ENCODE measurements at places on chromosomes 4 and X.

GRCh38 chr4:11440481-11441193 lies 11.9 kb upstream of the HS3ST1 start:
- no peak for DNase-seq

DNA sequence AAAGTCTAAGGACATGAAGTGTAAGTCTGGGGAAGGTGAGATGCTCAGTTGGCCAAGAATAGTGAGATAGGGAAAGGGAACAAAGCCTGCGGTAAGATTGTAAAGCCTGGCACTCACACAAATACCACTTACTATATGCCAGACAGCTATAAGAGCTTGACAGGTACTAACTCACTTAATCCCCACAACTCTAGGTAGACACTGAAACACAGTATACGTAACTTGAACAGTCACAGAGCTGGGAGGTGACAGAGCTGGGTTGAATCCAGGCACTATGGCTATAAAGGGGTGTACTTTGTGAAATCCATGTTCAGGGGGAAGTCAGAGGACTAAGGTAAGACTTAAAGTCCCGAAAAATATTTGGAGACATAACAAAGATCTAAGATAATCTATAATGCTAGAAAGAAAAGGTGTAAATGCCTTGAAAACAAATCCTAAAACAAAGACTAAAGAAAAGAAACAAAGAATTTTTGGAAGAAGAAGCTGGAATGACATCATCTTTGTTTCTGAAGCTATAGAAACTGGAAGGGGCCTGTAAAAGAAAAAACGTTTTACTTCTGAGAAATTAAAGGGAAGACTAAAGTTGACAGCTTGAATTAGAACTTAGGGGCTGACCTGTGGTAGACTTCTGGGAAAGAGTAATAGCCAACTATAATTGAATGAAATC lies 172.5 kb downstream of the PPP3CA start:
- DNase-seq, result no peak

DNA sequence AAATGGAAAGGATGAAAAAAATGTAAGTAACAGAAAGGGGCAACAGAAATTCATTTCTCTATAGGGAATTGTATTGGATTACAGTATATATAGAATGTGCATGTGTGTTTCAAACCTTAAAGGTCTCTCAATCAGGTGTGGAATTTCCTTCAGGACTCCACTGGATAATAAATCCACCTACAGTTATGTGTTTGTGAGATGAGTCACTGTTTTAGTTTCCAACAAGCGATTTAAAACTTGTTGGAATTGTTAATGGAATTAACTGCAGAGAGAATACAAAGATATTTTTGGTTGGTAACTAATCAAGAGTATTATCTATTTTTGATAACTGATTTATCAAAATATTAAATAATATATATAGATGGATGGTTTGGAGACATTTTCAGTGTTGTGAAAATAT lies 32.8 kb downstream of the CEP44 start:
- no peak for DNase-seq

DNA sequence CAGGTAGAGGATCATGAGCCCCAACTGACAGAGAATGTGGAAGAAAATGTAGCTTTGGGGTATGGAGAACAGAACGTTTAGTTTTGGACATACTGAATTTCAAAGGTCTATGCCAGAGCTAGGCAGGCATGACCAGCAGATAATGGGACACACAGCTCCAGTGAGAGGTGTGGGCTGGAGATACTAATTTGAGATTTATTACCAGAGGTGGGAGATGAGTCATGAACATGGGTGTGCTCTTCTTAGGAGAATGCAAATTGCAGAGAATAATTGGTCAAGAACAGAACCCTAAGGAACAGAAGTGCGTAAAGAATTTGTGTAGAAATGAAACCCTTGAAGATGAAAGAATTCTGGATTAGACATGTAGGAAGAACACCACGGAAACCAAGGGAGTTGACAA lies 125.2 kb downstream of the PACRGL start:
- no peak for DNase-seq

GRCh38 chr4:55866973-55867574 lies 13.6 kb downstream of the EXOC1 start:
- DNase-seq, result no peak

DNA sequence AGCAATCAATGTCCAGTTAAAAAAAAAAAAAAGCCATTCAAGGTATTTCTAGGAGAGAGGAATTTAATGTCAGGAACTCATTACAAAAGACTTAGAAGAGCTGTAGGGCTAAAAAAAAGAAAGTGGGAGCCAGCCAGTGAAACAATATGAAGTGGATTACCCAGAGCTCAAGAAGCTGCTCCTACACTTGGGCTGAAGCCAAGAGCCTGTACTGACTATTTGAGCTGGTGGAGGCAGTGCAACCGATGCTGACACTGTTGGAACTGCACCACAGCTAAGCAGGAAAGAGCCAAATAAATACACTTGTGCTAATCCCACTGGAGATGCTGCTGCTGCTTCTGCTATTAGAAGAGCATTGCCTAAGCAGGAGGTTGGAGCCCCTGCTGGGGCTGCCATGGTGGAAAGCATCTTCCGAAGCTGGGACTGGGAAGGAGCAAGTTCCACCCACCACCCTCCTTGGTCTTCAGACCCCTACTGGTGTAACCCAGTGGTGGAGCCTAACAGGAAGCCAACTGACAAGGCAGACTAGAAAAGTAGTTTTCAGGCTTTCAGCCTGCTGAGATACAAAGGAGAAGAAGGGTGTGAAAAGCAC lies 65.4 kb downstream of the CXXC4 start:
- no peak for DNase-seq

- DNase-seq, result no peak
Observed at GRCh38 chr4:18691431-18692200, 670.1 kb upstream of the LCORL start.

DNA sequence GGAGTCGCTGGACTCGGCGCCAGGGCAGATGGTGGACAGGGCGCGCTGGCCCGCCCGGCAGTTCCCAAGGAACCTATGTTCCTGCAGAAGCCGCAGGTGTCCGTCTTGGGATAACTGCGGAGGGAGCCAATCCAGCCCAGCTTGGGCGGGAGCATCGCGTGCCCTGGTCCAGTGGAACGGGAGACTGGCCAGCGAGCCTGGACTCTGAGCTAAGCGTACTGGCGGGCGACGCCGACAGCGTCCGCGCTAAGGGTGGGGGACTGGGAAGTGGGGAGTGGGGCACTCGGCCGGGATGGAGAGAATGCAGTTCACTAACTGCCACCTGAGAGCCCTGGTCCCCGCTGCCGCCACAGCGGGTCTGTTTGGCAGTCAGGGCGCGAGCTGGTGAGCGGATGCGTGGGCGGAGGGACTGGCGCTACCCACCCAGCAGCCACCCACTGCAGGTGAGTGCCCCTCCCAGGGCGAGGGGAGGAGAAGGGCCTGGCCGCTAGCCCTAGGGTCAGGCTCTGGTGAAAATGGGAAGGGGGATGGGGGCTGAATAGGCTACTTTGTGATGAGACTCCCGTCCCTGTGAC lies 1.3 kb upstream of the MAMLD1 start:
- DNase-seq, result peak; percentile 20

DNA sequence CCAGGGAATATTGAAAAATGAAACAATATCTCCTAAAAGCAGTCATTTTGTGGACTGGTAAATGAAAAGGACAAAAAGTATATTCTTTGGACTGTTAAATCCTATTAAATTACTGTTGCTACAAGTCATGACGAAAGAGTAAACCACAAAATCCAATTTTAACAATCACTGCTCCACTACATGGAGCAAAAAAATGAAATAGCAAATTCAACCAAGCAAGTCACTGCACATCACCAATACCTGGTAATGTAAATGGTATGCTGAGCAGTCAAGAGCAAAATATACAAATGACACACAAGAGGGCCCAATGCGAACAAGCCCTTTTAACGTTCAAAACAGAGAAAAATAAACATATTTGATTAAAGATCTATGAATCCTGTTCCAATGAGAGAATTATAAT lies 126.2 kb downstream of the KLHL13 start:
- no peak for DNase-seq

- DNase-seq, result no peak
Observed at GRCh38 chrX:4550018-4550417, 836.6 kb upstream of the PRKX start.

DNA sequence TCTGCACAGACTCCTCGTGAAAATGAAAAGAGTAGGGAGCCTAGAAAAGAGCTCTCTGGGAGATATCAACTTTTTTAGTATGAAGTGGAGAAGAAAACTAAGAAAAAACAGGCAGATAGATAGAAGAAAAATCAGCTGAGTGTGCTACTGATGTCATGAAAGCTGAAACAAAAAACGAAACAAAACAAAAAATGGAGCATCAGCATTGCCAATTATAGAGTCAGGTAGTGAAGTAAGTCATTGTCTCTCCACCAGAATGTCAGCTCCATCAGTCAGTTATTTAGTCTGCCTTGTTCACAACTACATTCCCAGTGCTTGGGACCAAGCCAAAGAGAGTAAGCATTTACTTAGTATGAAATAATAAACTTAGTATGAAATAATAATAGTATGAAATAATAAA lies 595.1 kb downstream of the STPG2 start:
- DNase-seq, result no peak

- DNase-seq, result no peak
Observed at GRCh38 chr4:176767183-176767582, 25.5 kb downstream of the VEGFC start.

GRCh38 chr4:111475001-111475400 lies 670.3 kb upstream of the FAM241A start:
- DNase-seq, result no peak

DNA sequence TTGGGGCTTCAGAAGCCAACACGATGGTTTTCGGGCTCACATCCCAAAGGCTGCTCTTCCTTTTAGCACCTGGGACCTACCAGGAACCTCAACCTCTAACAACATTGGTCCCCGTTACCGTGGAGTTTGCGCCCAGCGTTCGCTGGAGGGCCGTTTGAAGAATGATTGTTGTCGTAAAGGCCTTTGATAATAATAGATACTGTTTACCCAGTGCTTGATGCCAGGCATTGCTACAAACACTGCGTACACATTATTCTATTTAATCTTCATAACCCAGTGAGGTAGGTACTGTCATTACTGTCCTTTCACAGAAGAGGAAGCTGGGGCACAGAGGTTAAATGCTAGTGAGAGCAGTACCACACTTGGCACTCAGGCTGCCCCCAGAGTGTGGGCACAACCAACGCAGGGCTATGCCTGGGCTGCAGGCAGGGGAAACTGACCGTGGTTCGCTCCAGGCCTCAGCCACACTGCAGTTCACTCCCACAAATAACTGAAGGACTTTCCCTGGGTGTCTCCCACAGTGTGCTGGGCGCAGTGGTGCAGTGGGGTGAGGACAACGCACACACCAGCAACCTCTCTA lies 1.0 kb upstream of the ACSL1 start:
- no peak for DNase-seq

DNA sequence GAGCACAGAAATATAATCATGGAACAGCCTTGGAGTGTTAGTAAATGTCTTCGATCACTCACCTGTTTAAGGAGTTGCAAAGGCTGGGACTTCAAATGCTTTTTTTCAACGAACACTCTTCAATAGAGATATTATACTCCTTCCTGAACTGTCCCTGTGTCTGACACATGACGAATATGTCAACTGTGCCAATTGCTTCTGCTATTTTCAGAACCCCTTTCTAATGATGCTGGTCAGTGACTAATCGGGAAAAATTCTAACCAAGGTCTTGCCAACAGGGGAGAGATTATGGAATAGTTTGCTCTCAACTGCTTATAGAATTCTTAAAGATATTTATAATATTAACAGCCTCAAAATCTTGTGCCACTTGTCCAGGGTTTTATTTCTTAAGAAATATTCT lies 8.5 kb upstream of the KLHL34 start:
- DNase-seq, result no peak

GRCh38 chrX:154793084-154793795 lies 12.0 kb downstream of the MPP1 start:
- DNase-seq, result no peak

GRCh38 chrX:16722481-16722880 lies 3.1 kb downstream of the SYAP1 start:
- no peak for DNase-seq

DNA sequence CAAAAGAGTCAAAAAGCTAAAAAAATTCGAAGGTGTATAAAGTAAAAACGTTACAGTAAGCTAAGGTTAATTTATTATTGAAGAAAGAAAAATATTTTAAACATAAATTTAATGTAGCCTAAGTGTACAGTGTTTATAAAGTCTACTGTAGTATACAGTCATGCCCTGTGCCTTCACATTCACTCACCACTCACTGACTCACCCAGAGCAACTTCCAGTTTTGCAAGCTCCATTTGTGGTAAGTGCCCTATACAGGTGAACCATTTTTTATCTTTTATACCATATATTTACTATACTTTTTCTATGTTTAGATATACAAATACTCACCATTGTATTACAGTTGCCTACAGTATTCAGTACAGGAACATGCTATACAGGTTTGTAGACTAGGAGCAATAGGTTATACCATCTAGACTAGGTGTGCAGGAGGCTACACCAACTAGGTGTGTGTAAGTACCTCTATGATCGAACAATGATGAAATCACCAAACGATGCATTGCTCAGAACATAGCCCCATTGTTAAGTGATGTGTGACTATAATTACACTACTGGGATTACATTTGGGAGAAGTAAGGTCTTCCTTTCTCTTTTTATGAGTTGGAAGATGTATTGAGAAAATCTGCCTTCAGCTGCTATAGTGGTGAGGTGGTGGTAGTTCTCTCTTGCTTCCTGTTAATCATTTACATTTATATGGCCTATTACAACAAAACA lies 27.2 kb downstream of the TMSB4X start:
- no peak for DNase-seq

- no peak for DNase-seq
Observed at GRCh38 chr4:84809946-84810345, 156.5 kb downstream of the WDFY3 start.

DNA sequence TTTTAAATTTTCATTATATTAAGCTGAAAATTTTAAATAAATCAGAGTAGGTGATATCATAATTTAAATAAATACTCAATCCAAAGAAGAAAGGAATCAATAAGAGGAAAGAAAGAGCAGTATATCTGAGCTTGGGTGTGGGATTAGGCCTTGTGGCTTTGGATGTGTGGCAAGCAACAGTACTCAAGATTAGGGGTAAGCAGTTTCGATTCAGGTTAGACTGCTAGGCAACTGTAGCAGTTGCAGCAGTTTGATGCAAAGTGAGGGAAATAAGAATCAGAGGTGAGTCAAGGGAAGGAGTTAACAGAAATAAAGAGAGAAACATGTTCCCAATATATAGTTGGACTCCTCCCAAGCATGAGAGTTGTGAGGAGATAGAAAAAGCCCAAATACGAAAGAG lies 599.6 kb upstream of the KLHL4 start:
- DNase-seq, result no peak

DNA sequence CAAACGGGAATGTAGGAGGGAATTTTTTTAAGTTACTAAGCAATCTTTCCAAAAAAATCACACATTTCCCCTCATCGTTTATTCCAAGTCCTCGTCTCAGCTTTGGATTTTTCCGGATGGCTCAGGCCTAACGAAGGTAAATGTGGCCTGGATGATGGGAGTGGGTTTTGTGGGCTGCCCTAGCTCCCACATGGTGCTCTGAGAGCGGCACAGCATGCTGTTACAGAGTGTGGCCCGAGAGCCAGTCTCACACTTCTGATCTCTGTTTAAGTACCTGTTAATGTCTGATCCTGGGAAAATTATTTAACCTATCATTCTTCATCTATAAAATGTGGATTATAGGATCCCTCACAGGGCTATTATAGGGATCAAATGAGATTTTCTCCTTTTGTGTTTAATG lies 38.2 kb upstream of the ADAM29 start:
- DNase-seq, result no peak

- DNase-seq, result no peak
Observed at GRCh38 chr4:26330186-26330787, 9.5 kb downstream of the RBPJ start.

GRCh38 chr4:74377714-74378113 lies 12.8 kb downstream of the EREG start:
- DNase-seq, result no peak

Data from activated CD4-positive, alpha-beta memory T cell treated with anti-CD3 and anti-CD28 coated beads, Interleukin-2, amount 10 ng/mL, durations not matched to agents 7 days and 5 days (primary cell).